Stimulated activated memory B cell treated with anti-CD40 and anti-IgM and Interleukin-4, amounts not matched to agents 10 μg/mL and 1 μg/mL and 100 μg/mL, for 72 hours (primary cell): ENCODE measurements at places on chromosomes 5 and 9.

GRCh38 chr5:39450487-39450886 lies 25.7 kb upstream of the DAB2 start:
- no peak for ATAC-seq

- no peak for ATAC-seq
Measured at GRCh38 chr5:97548739-97549080, 365.7 kb upstream of the RIOK2 start.

DNA sequence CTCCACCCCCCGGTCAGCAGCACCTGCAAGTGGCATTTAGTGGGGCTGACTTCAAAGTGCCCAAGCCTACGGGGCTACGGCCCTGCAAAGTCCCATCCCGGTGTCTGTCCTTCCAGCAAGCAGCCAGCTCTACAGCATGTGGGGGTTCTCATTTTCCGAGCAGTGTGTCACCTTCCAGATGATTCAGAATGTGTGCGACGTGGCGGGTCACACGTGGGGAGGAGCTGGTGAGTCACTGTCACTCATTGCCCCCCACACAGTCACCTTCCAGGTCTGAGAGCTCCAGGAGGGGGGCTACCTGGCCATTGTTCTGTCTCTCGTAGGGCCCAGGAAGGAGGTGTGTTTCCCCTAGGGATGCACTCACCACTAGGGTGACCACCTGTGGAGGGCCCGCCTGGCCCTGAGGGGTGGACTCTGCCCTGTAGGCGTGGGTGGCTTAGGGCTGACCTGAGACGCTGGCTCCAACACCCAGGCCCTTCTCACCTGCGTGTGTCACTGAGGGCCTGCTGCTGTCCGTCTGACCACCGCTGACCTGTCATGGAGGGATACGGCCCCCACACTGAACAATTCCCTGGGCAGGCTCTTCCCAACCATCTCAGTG lies 70.2 kb downstream of the SEMA4D start:
- ATAC-seq: no peak

GRCh38 chr5:11684607-11685006 lies 219.6 kb downstream of the CTNND2 start:
- no peak for ATAC-seq

GRCh38 chr9:3410461-3410860 lies 115.3 kb downstream of the RFX3 start:
- ATAC-seq: no peak

DNA sequence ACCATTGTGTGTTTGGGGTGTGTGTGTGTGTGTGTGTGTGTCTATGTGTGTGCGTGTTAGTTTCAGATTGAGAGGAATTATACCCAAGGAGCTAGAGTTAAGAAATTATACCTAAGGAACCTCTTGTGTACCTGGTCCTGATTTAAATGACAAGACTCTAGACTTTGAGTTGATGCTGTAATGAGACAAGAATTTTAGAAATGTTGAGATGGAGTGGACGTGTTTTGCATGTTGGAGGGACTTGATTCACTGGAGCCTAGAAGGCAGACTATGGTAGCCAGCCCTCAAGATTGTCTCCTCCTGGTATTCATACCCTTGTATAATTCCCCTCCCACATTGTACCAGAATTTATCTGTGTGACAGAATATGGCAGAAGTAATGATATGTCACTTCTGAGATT lies 52.4 kb upstream of the HSPB3 start:
- ATAC-seq: no peak
